ENCODE measurements at places on chromosomes 13 and 19.

GRCh38 chr13:112714376-112715174 lies 24.7 kb downstream of the ATP11A start:
- DNase-seq = peak; percentile 56

DNA sequence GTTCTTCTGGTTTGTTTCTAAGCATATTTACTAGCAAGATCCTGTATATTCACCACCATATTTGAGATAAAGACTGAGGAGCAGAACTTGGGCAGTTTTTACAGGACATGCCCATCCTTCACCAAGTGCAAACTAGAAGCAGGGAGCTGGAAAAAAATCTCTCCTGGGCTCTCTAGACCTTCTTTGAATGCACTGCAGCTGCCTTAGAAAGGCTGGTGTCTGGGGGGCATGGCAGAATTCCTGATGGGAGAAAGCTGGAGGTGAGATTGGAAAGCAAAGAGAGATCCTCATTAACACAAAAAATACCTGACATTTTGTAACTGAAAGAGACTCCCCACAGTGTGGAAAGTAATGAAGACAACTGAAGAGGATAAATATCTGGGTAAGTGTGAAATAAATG lies 1612.1 kb downstream of the OLFM4 start:
- DNase-seq = no peak

GRCh38 chr13:44420376-44421220 lies 47.0 kb downstream of the SERP2 start:
- DNase-seq = no peak

DNA sequence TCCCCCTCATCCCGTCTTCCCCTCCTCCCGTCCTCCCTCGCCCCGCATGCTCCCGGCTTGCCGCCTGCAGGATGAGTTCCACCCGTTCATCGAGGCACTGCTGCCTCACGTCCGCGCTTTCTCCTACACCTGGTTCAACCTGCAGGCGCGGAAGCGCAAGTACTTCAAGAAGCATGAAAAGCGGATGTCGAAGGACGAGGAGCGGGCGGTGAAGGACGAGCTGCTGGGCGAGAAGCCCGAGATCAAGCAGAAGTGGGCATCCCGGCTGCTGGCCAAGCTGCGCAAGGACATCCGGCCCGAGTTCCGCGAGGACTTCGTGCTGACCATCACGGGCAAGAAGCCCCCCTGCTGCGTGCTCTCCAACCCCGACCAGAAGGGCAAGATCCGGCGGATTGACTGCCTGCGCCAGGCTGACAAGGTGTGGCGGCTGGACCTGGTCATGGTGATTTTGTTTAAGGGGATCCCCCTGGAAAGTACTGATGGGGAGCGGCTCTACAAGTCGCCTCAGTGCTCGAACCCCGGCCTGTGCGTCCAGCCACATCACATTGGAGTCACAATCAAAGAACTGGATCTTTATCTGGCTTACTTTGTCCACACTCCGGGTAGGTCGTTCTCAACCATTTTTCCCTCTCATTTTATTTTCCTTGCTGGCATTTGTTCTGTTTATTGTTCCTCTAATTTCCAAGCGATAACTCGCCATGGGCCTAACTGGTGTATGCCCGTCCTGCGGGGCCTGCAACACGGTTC lies 29.8 kb downstream of the NFIX start:
- DNase-seq = no peak

DNA sequence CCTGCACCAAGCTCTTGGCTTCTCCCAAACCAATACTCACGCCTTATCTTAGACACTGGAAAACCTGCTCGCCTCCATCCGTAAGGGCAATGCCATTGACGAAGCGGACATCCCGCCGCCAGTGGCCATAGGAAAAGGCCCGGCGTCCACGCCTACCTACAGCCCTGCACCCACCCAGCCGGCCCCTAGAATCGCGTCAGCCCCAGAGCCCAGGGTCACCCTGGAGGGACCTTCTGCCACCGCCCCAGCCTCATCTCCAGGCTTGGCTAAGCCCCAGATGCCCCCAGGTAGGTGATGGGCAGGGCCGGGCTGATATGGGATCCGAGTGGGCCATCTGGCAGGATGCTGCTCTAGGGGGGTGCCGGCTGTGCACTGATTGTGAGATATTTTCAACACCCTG lies 7.4 kb downstream of the CC2D1A start:
- DNase-seq = no peak
